ENCODE measurements at places on chromosomes 7 and 10. TPM values are rescaled to one million over a fixed set of nuclear protein-coding genes. Genes with fewer than 3 reads are reported as not detected.
A peak's percentile ranks its signal among the peaks of the same experiment; 100 is the strongest.

The CABCOCO1 gene
- total RNA-seq, result not detected

The AKR1C8 gene
- not detected for total RNA-seq

The FBXO24 gene
- 0.42 TPM for total RNA-seq

DNA sequence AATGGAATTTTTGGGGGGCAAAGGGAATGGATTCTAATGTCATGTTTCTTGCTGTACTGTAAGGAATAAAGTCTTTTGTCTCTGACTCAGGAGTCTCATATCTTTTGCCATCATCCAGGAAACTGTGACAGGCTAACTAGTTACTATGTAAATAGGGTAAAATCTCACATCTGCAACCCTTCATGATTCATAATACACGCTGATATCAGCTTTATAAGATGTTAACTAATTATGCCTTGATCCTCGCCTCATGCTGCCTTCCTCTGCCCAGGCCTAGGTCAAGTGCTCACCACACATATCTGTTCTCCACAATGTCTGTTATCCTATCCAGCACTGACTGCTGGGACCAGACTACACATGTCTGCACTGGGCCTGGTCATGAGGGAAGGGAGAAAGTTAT, 81.3 kb upstream of the CXCL12 start:
- DNase-seq, result no peak

DNA sequence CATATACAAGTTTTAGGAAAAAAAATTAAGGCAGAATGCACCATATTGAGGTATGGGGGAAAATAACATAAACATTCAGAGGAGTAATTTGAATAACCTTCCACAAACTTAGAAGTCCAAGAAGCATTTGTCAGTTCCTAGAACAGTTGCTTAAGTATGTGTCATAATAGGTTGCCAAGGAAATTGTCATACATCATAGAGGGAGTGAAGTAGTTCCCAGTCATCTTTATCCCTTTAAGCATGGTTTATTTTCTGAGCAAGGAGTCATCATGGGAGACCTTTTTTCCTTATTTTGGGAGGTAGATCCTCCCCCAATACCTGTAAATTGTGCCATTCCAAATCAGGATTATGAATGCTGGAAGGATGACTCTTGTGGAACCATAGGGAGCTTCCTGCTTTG, at the start of gene SSMEM1:
TSS of gene SSMEM1 (plus strand) at position 219 of the 400 bp plus-strand sequence. CDS start at position 270, 51 bp downstream.
- DNase-seq, result peak; percentile 36

DNA sequence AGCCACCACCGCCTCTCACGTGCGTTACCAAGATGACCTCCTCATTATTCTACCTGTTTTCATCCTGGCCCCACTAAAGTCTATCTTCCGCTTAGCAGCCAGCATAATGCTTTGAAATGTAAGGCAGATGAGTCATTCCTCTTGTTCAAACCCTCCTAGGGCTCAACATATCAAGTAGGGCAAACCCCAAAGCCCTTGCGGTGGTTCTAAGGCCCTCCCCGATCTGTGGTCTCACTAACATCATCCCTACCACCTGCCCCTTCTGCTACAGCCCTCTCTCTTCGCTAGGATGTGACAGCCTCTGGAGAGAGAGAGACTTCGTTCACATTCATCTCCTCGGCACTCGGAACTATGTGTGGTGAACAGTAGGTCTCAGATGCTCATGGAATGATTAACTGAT, 94.8 kb downstream of the SVIL start:
- DNase-seq, result no peak

GRCh38 chr10:45442662-45443061, 68.6 kb downstream of the ALOX5 start:
- DNase-seq, result no peak

- no peak for DNase-seq
Measured at GRCh38 chr7:1674161-1675035, 4.3 kb downstream of the ELFN1 start.

DNA sequence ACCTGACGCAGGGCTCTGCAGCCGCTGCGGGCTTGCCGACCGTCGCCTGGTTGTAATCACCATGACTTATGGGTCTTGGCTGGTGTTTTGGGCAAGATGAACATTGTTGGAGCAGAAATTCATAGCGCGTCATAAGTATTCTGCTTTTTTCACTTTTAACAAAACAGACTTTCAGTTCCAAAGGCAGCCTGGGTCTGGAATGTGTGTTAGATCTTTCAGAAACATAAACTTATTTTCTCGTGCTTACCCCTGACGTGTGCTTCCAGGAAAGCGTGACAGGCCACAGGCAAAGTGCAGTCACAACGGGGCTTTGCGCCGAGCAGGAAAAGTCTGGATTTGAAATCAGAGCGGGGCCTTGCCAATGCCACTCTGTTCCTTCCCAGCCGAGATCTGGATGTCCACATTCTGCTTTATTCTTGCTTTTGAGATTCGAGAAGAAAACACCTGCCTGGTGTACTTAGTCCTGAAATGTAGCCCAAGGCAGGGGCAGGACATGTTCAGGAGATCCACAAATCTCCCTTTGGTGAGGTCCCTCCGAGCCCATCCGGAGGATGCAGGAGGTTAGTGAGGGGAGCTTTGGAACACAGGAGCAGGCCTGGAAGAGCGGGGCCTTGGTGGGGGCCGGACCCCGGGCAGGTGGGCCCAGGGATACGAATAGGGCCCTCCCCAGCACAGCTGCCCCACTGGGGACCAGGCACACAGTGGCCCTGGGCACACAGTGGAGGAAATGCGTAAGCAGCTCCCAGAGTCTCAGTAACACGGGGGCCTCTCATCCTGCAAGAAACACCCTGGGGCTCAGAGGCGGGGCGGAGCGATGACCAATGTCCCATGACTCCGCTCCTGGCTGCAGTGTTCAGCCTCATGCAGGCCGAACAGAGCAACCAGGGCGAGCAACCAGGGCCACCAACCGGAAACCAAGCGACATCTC, 49.5 kb upstream of the EBF3 start:
- DNase-seq, result no peak
